ENCODE measurements at places on chromosomes 16 and 17. TPM values are rescaled to one million over a fixed set of nuclear protein-coding genes. Genes with fewer than 3 reads are reported as not detected.
A peak's percentile ranks its signal among the peaks of the same experiment; 100 is the strongest.

- DNase-seq, result no peak
Observed at GRCh38 chr17:75523647-75524046, 1.9 kb upstream of the LLGL2 start.

DNA sequence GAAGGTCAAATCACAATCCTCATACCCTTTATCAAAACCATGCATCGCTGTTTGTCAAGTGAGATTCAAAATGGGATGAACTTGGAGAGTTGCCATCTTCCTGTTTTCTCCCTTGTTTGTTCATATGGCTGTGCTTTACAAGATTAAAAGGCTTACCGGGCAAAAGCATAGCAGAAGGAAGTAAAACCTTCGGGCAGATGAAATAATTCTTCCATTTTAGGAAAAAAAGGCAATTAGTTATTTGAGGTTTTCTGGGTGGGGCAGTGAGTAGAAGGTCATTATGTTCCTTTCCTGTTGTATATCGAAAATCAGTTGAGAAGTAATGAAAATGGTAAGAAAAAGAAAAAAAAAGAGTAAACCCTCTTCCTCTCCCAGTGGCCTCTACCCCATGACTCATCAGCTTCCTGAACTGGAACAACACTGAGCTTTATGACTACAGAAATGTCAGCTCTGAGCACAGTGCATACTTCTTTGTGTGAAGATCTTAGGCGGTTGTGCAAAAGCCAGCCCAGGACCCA is 369.2 kb downstream of the CDH13 start:
- peak; percentile 33 for DNase-seq

DNA sequence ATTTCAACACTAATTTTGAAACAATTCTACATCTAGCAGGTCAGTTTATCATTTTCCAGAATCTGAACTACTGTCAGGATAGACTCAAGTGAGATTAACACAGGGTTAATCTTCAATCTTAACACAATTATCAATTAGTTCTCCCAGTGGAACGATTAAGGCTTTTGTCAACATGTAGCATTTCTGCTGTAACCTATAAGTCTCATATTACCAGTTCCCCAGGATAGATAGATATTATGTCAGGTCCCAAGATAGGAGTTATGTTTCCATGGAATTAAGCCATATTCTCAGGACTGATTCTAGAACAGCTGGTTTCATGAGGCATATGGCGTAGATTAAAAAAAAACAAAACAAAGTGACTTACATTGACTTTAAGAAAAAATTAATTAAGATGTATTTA is 4.4 kb upstream of the FBF1 start:
- DNase-seq, result no peak

GRCh38 chr17:68771867-68772515 is 170.8 kb upstream of the FAM20A start:
- DNase-seq, result no peak

CCDC144A gene
- 2.4 TPM for total RNA-seq

DNA sequence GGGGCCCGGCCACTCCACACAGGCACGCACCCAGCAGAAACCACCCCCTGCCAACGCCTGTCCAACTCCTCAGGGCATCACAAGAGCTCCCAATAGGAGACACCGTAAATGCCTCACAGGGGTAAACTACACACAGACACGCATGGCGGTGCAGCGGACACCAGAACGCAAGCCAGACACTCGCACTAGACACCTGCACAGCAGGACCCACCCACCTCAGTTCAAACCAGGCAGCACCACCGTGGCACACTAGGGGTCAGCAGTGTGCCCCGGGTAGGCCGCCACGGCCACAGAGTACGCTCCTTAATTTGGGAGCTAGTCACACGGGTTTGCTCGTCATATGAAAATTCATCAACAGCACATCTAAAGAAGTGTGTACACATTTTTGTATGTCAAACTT is 3.4 kb downstream of the SLC38A10 start:
- peak; percentile 50 for DNase-seq

- DNase-seq, result peak; percentile 59
Observed at GRCh38 chr16:86975445-86975844, 341.7 kb downstream of the C16orf95 start.

DNA sequence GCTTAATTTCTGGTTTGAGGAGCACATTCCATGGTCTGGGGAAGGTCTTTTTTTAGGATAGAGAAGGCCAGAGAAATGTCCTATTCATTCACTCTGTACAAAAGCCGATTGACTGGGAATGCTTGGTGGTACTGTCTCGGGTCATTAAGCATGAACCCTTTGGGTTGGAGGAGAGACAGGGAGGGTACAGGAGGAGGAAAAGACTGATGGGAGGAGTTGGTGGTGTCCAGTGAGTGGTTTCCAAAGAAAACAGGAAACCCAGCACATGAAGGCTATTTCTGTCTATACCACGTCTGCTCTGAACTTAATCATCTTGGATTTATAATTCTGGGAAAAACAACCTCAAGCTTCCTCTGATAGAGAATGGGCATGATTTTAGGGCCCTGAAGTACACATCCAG is 111.9 kb downstream of the XYLT1 start:
- no peak for DNase-seq

DNA sequence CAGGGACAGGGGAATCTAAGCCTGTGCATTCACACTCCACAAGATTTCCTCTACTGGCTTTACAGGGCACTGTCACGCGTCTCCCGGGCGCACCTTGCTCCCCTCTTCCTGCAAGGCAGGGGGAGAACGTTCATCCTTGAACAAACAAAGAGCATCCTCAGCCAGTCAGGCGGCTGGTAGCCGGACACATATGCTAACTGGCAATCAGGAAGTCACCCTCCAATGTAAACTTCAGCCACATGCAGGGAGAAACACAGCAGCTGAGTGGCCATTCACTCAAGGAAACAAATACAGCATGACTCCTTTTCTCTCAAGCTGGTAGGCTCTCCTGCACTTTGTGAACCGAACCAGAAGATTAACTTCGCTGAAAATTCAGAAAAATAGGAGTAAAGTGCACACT is 10.8 kb upstream of the HSBP1 start:
- no peak for DNase-seq

GRCh38 chr16:85673529-85674417 is 15.0 kb downstream of the GINS2 start:
- DNase-seq, result no peak

Data from foreskin keratinocyte (primary cell).